Stimulated activated CD8-positive, alpha-beta memory T cell treated with anti-CD3 and anti-CD28 coated beads, Interleukin-15, amount 100 ng/mL, for 4 hours (primary cell): ENCODE measurements at places on chromosomes 11 and 22.

DNA sequence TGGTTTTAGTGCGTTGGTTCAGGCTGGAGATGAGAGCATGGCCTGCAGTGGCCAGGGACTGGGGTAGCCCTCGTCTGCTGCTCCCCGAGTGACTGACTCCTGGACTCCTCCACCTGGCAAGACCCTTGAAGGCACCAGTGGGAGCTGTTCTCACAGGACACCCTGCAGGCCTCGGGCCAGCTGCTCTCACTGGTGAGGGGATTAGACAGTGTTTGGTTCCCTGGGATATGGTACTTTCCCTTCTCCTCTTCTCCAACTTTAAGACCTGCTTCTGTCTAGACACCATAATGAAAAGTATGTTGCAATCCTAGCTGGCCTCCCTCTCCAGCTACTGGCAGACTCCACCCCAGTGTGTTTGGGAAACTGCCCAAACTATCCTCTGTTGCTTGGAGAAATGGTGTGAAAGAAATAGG lies 168.8 kb upstream of the CADM1 start:
- DNase-seq = no peak

- no peak for DNase-seq
Observed at GRCh38 chr11:134126217-134126822, 57.4 kb downstream of the JAM3 start.

- no peak for DNase-seq
Observed at GRCh38 chr11:117906710-117907109, 22.5 kb downstream of the TMPRSS13 start.

- no peak for DNase-seq
Observed at GRCh38 chr22:50695421-50696250, 23.0 kb downstream of the SHANK3 start.

GRCh38 chr22:37678372-37678771 lies 2.9 kb downstream of the LGALS1 start:
- DNase-seq = no peak

GRCh38 chr22:30008401-30008800 lies 71.9 kb upstream of the HORMAD2 start:
- no peak for DNase-seq

DNA sequence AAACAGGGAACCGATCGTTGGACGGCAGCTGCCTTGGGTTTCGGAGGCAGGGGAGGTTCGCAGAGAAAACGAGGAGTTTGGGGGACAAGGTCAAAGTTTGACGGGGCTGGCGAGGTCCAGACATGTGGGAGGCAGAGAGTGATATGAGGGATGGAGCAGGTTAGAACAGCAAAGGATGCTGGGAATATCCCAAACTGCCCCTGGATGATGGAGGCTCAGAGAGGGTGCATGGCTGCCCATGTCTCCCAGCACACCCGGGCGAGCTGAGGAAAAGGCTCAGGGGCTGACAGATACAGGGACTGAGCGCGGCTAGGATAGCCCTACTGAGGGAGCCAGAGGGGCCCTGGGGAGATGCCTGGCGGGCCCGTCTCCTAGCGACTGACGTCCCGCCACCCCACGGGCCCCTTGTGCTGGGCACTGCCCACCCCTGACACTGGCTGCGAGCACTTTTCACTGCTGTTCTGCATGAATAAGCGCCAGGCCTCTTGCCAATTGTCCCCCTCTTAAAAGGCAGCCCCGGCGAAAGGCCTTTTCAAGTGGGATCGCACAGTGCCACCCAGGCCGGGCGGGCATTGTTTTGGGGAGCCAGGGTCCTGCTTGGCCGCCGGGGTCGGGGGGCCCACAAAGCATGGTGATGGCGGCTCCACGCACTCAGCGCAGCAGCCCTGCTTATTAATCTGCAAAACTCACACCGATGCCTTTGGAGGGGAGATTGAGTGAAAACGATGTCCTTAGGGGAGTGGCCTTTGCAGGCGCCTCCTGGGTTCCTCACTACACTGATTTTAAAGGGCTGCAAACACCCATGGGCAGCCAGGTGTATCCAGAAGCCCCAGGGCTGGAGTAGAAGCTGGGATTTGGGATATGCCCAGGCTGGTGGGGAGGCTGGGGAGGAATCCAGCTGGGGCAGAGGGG lies 90.0 kb upstream of the LINC01488 start:
- DNase-seq = no peak

DNA sequence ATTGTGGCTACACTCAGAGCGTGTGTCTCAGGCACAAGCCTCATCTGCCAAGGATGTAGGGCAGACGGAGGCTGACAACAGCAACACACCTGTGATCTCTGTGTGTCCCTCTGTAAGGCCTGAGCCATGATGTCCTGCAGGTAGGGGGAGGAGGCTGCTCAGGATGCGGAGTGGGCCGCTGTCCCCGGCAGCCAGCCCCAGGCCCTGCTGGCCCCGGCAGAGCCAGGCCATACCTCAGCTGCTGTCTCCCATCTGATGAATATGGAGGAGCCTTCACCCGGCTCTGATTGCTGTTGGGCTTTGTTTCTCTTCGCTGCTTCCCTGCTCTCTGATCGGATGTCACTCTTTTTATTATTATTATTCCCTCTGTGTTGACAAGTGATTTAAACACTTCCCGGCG lies 83.6 kb upstream of the NCAM1 start:
- no peak for DNase-seq

- peak; percentile 27 for DNase-seq
Observed at GRCh38 chr11:63635762-63636465, 21.7 kb upstream of the PLAAT3 start.

DNA sequence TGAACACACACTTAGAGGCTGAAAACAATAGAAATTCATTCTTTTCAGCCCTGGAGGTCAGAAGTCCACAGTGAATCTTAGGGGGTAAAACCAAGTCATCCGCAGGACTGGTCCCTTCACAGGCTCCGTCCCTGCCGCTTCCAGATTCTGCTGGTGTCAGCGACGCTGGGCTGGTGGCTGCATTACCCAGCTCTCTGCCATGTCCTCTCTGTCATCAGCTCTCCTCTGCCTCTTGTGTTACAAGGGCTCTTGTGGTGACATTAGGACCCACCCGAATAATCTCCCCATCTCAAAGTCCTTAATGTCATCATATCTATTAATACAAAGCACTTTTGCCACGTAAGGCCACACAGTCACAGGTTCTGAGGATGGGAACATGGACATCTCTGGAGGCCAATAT lies 47.7 kb upstream of the ANO1 start:
- no peak for DNase-seq

DNA sequence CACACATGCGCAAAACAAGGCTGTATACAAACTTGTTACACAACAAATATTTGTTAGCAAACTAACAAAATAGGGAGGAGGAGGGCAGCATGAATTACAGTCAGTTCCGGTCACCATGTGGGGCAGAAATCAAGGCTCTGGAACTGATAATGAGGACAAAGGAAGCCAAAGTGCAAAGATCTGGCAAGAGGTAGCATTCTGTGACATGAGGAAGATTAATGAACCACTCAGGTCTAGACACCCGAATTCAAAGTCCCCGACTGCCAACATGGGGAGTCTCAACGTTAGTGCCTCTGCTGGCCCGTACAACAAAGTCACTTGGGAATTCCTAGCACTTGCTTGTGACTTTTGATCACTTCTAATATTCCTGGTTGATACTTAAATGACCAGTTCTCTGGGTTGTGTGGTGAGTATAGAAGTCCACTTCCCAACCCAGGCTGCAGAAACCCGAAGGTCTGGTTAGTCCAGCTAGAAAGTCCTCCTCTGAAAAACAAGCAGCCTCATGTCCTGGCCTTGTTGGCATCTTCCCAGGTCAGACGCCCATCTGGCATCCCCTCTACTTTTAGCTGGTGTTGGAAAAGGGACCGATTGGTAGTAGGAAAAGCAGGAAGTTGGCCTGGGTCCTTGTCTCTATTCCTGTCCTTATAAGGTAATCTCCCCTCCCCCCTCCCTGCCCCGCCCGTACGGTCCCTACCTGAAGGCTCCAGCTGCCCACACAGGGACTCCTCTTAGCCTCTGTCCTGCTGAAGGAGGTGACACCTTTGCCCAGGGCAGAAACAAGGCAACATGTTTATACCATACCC lies 1.6 kb downstream of the SUN2 start:
- DNase-seq = no peak

- DNase-seq = no peak
Observed at GRCh38 chr11:75597636-75598035, 35.6 kb downstream of the SERPINH1 start.
